Suprapubic skin (tissue), 4 donors: ENCODE measurements at places on chromosomes 4 and X.

GRCh38 chr4:2646396-2647149 lies 109.6 kb downstream of the TNIP2 start:
- peaks cover 75% of the 10 kb centered on the region for H3K36me3 ChIP-seq
- no peak overlapping the region for H3K4me3 ChIP-seq
- H3K4me1 ChIP-seq = no peaks in the 10 kb centered on the region
- no peak for DNase-seq
- no peak overlapping the region for H3K27ac ChIP-seq

GRCh38 chr4:143381189-143382118 lies 44.8 kb downstream of the GAB1 start:
- peaks cover 66% of the 10 kb centered on the region for H3K4me1 ChIP-seq
- peak overlapping the region; percentile 66 for H3K27ac ChIP-seq
- no peak overlapping the region for H3K4me3 ChIP-seq
- no peaks in the 10 kb centered on the region for H3K27me3 ChIP-seq
- no peak for DNase-seq
- no peaks in the 10 kb centered on the region for H3K36me3 ChIP-seq

DNA sequence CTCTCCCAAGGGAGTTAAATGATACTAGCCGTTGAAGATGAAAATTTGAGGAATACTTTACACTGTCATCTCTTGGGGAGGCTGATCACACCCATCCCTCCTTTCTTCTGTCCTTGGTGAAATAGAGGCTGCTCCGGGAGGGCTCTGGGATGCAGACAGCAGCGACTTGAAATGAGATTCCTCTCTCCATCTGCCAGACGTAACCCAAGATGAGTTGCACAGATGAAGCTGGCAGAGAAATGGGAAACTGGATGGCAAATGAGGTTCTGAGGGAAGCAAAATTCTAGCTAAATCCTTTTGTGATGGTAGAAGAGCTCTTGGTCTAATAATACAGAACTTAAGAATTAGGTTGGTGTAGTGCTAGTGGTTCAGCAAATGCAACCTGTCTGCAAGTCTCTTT lies 201.4 kb downstream of the AASDH start:
- no peak overlapping the region for H3K27ac ChIP-seq
- no peak for DNase-seq
- no peak overlapping the region for H3K4me3 ChIP-seq

GRCh38 chrX:11588097-11588496 lies 77.6 kb downstream of the ARHGAP6 start:
- no peaks in the 10 kb centered on the region for H3K27me3 ChIP-seq
- DNase-seq = no peak
- H3K4me3 ChIP-seq = no peak overlapping the region
- no peak overlapping the region for H3K27ac ChIP-seq
- H3K4me1 ChIP-seq = no peaks in the 10 kb centered on the region

GRCh38 chr4:77819404-77819842 lies 255 bp upstream of the CNOT6L start:
- H3K4me1 ChIP-seq = peaks cover 39% of the 10 kb centered on the region
- no peak for DNase-seq
- H3K36me3 ChIP-seq = no peaks in the 10 kb centered on the region
- H3K4me3 ChIP-seq = peak overlapping the region; percentile 99
